Activated CD8-positive, alpha-beta memory T cell treated with anti-CD3 and anti-CD28 coated beads for 4 hours (primary cell): ENCODE measurements at places on chromosomes 4 and X.

DNA sequence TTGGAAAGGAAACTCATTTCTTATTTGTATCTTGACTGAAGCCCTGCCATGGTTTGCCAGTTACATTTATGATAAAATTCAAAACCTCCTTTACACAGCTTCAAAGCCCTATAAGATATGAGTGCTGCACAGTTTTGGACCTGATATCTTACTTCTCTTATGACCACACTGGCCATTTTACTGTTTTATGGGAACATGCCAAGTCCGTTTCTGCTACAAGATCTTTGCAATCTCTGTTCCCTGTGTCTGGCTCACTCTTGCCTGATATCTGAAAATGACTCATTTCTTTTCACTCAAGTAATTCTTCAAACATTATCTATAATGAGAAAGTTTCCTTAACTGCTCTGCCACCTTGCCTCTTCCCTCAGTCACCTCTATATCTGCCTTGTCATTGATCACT is 247.3 kb downstream of the SPOCK3 start:
- no peak for DNase-seq

DNA sequence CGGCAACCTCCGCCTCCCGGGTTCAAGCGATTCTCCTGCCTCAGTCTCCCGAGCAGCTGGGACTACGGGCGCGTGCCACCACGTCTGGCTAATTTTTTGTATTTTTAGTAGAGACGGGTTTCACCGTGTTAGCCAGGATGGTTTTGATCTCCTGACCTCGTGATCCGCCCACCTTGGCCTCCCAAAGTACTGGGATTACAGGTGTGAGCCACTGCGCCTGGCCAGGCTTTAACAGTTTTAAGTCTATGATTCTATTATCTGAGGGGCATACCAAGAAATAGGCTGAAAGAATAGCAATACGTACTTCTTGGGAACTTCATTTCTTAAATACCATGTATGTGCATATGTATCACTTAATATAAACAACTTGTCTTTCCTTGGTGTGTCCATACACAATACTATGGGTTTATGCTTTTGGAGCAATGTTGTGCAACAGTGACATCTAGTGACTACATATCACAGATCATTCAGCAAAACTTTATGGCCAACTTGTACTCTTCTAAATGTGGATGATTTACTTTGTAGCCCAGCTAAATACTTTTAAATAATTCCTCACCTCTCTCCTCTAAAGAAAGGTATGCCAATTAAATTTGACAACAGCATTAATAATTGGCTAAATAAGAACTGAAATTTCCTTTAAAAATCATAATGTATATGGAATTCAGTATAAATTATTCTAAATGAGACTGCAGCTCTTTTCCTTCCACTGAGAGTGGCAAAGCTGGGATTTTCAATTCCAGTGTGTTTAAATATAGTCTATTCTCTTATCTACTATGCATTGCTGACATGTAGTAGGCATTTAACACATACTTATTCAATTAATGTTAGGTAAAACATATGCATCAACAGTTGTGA is 10.4 kb downstream of the SLC9B1 start:
- DNase-seq, result no peak

DNA sequence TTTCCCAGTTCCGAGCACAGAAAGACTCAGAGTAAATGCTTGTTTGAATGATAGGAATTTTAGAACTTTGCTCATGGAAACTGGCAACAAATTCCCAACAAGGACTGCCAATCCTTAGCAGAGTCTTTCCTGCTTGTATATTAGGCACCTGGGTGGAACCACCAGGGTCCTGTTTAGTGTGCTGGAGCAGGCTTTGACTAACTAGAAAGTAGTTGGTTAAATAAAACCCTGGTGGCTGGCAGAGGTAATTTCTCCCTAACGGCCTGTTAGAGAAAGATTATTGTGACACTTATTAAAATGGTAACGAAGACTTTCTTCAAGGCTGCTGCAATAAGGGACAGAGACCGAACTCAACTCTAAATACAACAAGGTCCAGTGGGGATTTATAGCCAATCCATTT is 103.6 kb upstream of the TEX13D start:
- no peak for DNase-seq

DNA sequence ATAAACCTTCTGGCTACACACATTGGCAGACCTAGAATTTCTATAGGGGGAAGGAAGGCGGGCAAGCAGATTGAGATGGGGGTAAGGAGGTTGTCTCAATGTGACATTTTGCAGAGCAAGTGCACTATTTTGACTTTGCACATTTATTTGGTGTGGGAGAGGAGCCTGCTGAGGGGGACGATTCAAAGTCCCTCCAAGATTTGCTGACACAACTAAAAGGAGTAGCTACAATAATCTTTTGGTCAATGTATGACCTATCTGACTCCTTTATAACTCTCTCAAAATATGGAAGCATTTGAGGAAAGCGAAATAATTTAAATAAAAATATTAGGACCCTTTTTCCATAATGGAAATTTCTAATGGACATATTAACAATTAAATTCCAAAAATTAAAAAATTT is 274.9 kb upstream of the PPARGC1A start:
- DNase-seq, result no peak

DNA sequence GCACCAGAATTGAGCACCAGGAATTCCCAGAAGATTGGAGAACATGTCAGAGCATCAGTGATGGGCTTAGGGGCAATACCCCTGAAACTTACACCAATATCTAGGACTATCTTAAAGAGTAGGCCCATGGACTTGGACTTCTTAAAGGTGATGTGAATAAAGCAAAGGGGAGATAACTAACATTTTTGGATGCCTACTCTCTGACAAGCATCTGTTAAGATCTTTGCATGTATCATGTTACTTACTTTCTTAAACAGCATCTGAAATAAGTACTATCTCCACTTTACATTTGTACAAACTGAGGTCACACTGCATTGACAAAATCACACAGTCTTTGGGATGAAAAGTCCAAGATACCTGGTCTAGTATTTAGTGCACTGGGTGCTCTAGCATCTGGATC is 258.6 kb upstream of the ARSJ start:
- no peak for DNase-seq

DNA sequence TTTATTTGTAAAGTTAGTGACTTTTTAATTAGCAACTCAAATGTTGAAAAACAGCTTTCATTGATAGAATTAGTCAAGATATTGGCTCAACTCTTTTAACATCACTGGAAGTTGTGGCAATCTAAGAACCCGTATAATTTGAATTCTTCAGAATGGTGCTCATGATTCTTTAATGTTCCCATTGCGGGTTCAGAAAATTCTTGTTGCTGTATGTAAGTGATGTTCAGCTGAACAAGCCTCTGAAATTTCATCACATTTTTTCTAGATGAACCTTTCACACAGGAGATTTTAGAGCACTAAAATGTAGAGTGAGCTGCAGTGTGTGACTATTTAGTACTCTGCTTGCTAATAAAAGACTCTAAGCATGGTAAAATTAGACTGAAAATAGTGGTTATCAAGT is 1317.7 kb downstream of the FSTL5 start:
- DNase-seq, result no peak

- DNase-seq, result no peak
Measured at GRCh38 chrX:74297766-74298165, 6.2 kb upstream of the ZCCHC13 start.

GRCh38 chrX:133661962-133662839 is 246.9 kb upstream of the GPC4 start:
- DNase-seq, result no peak

DNA sequence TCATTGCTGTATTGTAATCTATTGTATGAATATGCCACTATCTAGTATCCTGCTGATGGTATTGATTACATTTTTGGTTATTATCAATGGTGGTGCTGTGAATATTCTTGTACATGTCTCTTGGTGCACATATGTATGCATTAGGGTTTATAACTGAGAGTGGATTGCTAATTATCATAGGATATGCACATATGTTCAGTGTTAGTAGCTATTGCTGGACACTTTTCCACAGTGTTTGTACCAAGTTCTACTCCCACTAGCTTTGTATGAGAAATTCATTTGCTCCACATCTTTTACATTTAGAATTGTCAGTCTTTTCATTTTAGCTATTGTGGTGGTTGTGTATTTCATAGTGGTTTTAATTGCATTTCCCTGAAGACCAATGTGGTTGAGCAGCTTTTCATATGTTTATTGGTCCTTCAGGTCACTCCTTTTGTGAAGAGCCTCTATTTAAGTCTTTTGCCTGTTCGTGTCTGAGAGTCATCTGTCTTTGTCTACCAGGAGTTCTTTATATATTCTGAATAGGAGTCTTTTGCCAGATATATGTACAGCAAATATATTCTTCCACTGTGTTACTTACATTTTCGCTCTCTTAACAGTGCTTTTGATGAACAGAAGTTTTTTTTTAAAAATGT is 87.1 kb downstream of the TBC1D19 start:
- no peak for DNase-seq

DNA sequence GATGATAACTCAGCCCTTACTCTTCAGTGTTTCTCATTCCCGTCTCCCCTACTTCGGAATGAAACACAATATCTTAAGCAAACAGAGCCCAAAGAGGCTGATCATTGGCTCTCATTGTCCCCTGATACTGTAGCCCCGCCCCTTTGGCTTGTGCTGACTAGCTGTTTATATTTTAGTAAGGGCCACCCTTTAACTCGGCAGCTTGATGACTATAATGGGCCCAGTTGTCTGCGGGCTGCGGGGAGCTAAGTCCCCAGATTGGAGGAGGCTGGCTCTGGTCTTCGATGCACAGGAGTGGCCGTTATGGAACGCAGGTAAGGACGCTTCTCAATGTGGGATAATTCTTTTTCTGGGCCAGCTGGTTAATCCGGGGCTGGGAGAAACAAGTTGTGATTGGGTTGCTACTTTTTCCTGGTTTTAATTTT is at the start of gene TRIM2:
Gene TRIM2, plus strand, starts transcription at position 197 of the 425 bp plus-strand sequence. Its CDS starts 88 bp downstream, at position 285.
- DNase-seq, result no peak

- no peak for DNase-seq
Measured at GRCh38 chr4:31620476-31620875, 900.3 kb downstream of the PCDH7 start.

GRCh38 chrX:138723301-138723700 is 11.8 kb upstream of the FGF13 start:
- DNase-seq, result no peak

- DNase-seq, result no peak
Measured at GRCh38 chr4:124386648-124387047, 325.9 kb downstream of the ANKRD50 start.

DNA sequence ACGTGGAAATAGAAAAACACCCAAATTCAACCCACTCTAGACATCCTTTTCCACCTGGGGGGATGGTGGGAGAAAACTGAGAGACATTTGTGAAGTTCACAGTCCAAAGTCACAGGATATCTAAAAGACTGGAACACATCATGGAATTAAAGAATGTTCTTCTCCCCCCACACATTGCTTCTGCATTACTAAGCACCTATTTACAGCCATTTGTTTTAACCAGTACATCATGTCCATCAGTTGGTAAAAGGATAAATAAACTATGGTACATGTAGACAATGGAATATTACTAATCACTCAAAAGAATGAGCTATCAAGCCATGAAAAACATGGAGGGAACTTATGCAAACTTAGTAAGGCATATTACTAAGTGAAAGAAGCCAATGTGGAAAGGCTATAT is 185.5 kb upstream of the ANXA10 start:
- DNase-seq, result no peak

GRCh38 chr4:100605144-100605543 is 87.3 kb upstream of the EMCN start:
- DNase-seq, result no peak

GRCh38 chrX:12950851-12951594 is 23.9 kb upstream of the TMSB4X start:
- DNase-seq, result no peak

- DNase-seq, result no peak
Measured at GRCh38 chr4:141463678-141464077, 172.7 kb upstream of the IL15 start.

GRCh38 chr4:145437466-145437865 is 44.2 kb upstream of the SMAD1 start:
- DNase-seq, result no peak

DNA sequence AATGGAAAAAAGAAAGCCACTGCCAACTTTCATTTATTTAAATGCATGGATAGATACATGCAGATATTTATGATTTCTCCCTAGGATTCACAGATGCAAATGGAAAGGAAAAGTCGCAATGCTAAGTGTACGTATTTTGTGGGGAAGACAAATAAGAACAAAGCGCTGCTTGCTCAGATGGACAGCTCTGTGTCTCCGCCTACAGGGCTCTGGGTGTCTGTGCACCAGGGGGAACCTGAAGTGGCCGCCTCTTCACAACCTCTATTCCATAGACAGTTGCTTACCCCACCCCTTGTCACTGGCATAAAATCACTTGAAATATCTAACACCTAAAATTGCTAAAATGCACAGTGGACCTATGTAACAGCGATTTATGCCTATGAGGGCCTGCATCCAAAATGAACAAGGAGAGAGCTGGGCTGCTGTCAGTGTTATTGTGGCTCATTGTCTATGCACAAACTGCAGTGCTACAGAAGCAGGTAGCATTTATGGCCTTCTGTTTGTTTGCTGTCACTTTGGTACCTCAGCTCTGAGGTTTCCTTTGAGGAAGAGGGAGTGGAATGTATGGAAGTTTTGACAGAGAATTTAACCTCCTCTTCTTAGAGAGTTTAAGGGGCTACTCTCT is 58.6 kb upstream of the PAGE1 start:
- DNase-seq, result no peak
